ENCODE measurements at places on chromosomes 7 and 10. TPM values are rescaled to one million over a fixed set of nuclear protein-coding genes. Genes with fewer than 3 reads are reported as not detected.

GRCh38 chr7:96973986-96974385 lies 31.4 kb upstream of the DLX6 start:
- DNase-seq = no peak

- no peak for DNase-seq
These were observed 151.4 kb upstream of the PPP1R3A start for GRCh38 chr7:114070246-114070645.

GRCh38 chr7:154720016-154720415 lies 282.9 kb downstream of the PAXIP1 start:
- no peak for DNase-seq

- DNase-seq = no peak
These were observed 56.2 kb downstream of the UBE3C start for GRCh38 chr7:157194948-157195347.

GRCh38 chr7:113100121-113100603 lies 13.5 kb upstream of the GPR85 start:
- no peak for DNase-seq

- no peak for DNase-seq
These were observed 495.1 kb upstream of the POT1 start for GRCh38 chr7:125424721-125425120.

- DNase-seq = peak; percentile 41
These were observed 54.2 kb upstream of the FHIP2A start for GRCh38 chr10:114767101-114767985.

DNA sequence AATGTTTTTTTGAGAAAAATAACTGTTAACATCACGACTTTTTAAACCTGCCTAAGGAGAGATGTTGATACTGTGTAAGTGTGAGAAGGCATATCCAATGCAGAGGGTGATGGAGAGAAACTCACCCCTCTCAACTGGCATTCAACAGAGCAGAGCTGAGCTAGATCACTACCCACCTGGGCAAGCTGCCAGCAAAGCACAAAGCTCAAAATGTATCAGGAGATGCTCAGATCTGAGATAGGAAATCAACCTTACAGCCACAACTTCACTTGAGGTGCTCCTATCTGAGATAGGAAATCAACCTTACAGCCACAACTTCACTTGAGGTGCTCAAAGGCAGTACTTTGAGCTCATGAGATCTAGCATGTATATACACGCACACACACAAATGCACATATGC lies 151.5 kb upstream of the PDE1C start:
- no peak for DNase-seq

DNA sequence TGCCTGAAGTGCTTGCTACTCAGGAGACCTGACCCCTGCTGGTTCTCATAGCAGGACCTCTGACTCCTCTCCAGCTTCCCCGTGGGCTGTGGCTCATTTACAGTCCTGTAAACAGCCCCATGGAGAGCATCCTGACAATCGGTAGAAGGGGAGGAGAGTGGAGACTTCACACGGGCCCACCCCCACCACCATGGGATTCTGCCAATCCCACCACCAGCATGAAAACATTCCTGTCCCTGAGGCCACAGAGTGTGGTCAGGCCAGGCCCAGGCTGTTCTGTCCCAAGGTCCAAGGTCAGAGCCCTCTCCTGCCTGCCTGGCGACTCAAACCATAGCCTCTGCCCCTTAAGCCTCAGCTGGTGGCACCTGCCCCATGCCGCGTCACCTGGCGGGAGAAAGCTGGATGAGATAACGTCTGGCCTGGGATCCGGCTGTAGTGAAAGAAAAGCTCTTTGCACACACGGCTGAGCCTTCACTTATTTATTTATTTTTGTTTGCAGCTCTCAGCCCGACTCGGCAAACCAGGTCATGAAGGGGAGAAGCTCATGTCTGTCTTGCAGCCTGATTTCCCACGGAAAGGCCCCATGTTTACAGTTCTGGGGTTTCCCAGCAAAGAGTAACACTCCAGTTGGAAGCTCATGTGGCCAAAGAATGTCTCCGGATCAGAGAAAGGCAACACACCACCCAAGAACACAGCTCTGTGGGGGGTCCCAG lies 293.6 kb upstream of the ZMIZ1 start:
- DNase-seq = no peak

- no peak for DNase-seq
These were observed 20.4 kb downstream of the SH2B2 start for GRCh38 chr7:102306916-102307677.

DNA sequence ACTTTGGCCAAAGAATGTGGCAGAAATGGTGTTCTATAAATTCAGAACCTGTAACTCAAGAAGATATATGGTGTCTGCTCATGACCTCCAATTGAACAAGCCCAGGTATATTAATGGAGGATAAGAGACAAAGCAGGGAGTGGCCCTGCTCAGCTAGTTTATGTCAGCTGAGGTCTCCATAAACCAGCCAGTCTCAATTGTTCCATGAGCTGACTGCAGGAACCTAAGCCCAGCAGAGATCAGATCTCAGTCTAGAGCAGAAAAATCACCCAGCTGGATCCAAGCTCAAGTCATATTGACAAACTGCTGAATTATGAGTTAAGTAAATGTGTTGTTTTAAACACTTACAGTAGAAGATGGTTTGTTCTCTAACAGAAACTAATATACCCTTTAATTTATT lies 105.5 kb upstream of the SGCE start:
- DNase-seq = no peak

- DNase-seq = no peak
These were observed 818.3 kb upstream of the POT1 start for GRCh38 chr7:125747966-125748365.

DNA sequence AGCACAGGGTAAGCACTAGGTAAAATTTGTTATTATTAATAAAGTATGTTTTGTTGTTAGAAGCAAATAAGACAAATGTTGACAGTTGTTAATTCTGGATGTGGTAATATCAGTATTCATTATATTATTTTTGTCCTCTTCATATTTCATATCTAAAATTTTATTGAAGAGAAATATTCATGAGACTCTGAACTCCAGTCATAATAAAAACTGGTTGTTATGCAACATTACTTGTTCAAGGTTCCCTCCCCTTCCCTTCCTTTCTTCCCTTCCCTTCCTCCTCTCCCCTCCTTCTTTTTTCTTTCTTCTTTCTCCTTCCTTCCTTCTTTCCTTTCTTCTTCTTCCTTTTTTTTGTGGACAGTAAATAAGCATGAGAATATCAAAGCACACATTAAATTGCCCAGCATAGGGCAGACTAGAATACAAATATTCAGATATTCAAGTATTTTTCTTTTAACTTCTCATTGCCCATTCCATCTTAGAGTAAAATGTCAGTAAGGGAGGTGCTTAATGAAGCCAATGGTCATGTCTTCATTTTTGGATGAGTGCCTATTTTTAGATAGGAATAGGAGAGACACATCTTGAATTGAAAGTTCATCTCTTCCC lies 245.0 kb downstream of the INHBA start:
- DNase-seq = no peak

DNA sequence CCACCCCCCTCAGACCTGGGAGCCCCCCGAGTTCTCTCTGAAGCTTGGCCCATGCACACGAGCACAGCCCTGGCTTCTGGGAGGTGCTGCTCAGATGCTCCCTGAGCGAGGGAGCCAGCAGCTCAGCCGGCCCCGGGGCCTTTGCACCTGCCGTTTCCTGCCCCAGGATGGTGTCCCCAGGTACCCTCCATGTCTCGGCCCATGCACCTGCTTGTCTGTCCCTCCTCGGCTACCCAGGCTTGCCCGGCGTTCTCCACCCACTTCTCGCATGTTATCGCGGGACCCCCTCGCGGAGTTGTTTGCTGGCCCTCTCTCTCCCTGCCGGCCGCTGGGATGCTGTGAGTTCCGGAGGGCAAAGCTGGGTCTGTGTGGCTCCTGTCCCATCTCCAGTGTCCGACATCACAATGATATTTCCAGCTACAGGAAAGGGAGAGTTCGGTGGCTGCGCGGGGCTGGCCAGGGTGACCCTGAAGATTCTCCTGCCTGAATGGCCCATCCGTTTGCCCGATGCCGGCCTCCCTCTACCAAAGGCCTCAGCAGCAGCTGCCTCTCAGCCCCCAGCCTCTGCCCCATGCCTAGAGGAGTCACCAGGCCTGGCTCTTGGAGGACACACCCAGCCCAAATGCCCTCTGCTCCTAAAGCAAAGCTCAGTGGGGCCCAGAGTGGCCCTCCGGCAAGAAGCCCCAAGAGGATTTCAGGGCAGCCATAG lies 12.2 kb upstream of the LFNG start:
- DNase-seq = no peak

DNA sequence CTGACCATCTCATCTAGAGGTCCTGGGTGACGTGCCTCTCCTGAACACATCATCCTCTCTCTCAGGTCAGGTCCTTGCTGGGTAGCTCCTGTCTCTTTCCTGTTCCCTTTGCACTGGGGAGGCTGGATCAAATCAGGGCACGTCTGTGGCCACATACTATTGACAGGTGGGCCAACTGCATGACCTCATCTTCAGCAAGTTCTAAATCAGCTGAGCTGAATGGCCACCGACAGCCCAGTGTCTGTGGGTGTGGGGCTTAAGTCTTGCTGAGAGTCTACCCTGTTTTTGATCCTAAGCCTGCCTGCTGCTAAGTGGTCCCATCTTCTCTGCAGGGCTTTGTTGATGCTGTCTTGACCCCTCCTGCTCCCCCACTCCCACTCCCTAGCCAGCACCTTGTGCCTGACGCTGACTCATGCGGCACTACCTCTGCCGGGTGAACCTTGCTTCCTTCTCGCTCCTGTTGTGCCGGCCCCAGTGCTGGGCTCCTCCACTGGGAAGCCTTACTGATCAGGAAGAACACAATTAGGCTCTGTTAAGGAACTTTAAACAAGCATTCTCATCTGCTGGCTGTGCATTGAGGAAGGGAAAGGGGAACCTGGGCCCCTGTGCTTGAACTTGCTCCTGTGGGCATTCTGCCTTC lies 440.4 kb downstream of the PLXNA4 start:
- DNase-seq = no peak

DNA sequence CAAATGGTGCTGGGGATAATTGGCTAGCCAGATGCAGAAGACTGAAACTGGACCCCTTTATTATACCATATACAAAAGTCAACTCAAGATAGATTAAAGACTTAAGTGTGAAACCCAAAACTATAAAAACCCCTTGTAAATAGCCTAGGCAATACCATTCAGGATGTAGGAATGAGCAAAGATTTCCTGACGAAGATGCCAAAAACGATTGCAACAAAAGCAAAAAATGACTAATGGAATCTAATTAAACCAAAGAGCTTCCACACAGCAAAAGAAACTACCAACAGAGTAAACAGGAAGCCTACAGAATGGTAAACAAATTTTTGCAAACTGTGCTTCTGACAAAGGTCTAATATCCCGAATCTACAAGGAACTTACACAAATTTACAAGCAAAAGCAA lies 30.9 kb upstream of the PLXDC2 start:
- DNase-seq = no peak

DNA sequence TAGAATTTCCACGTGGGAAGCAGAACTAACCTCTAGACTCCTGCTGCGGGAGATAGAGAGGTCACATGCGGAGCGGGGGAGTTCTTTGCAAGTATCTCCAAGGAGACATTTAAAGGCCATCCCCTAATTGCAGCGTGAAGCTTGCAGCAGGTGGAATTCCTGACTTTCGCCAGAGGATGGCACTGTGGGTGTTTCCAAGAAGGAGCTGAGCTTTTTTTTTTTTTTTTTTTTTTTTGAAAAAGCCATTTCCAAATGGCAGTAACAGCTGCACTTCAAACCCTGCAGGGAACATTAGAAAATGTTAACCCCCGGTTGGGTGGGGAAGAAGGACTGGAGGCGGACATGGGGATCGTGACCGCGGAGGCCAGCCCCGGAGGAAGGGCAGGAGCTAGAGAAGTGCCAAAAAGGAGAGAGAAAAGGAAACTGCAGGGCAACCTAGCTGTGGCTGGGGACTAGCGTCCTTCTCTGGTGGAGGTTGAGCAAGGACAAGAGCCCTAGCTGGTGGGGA lies 487.7 kb downstream of the TYW1 start:
- DNase-seq = peak; percentile 57

DNA sequence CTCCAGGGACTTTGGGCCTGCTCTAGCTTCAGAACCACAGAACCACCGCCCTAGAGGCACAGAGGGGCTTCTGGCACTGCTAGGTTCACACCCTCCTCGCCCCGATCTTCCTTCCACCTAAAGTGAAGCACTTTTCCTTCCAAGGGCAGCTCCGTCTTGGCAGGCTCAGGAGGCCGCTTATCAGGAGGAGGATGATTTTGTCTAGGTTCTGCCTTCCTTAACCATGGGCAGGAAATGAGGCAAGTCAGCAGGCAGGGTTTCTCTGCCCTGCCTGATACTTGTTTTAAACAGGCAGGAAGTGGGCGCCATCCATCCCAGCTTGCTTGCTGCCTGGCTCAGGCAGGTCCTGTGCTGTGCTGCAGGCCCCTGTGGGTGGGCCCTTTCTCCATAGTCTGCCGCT lies 8.3 kb upstream of the ATP6V0E2 start:
- no peak for DNase-seq

DNA sequence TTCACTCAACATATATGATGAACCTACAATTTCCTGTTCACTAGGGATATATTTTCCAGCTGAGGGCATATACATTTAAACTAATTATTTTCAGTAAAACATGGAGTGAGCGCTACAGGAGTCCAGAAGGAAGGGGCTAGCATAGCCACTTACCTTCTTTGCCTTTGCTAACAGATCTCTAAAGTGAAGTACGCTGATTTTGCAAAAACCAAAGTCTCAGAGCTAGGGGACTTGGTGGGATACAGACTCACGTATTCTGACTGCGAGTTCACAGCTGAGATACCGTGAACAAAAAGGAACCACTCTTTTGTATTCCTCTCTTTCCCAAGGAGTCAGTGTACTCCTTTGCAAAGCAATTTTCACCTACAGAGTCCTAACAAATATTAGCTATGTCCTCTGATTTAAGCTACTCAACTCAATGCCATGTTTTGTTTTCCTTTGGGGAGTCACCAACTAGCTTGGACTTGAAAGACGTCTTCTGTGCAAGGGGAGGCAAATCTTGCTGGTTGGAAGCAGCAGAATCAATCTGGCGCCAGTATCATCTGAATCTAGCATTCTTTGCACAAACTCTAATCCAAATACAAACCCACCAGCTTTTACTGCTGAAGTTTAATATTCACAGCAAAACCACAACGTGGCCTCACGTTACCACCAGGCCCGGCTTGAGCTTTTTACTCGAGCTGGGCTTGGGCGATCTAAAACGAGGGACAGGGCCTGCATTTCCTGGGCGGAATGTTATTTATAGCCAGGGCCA lies 657 bp downstream of the CDNF start:
- no peak for DNase-seq

The PAX2 gene
- not detected for total RNA-seq

The RTKN2 gene
- 4.5 TPM for total RNA-seq

The CCDC172 gene
- not detected for total RNA-seq

The ATOH7 gene
- 0.41 TPM for total RNA-seq

The ANKRD61 gene
- total RNA-seq = under 0.01 TPM

Data from frontal cortex (tissue), 4 donors.